ENCODE measurements at places on chromosomes 7 and 10. TPM values are rescaled to one million over a fixed set of nuclear protein-coding genes. Genes with fewer than 3 reads are reported as not detected.

- DNase-seq: no peak
Observed at GRCh38 chr10:4758256-4758655, 67.8 kb upstream of the AKR1E2 start.

DNA sequence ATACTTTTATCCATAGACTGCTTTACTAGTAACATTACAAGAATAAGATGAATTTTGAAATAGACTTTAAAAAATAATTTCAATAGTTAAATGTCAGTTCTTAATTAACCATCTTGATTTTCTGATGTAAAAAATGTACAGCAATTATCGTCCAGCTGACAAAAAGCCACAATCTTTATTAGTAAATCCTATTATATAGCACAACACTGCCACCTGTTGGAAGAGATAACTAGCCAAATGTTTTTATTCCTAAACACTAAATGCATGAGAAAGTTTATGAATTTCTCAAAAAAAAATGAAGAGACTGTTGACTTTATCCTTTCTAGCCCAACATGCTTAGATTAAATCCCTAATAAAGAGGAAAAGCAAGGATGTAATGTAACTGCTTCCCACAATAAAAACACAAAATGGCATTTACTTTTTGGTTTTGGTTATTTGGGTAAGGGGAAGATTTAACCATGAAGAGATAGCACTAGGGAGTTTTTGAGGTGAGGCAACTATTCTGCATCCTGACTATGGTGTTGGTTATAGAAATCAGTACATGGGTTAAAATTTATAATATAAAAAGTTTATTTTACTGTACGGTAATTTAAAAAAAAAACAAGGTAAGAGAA is 8.0 kb downstream of the COA1 start:
- DNase-seq: no peak

GRCh38 chr7:134514663-134515062 is 12.7 kb upstream of the AKR1B10 start:
- no peak for DNase-seq

CDHR1 gene
- 0.16 TPM for total RNA-seq

- no peak for DNase-seq
Observed at GRCh38 chr7:34807548-34808340, 149.7 kb downstream of the NPSR1 start.

DNA sequence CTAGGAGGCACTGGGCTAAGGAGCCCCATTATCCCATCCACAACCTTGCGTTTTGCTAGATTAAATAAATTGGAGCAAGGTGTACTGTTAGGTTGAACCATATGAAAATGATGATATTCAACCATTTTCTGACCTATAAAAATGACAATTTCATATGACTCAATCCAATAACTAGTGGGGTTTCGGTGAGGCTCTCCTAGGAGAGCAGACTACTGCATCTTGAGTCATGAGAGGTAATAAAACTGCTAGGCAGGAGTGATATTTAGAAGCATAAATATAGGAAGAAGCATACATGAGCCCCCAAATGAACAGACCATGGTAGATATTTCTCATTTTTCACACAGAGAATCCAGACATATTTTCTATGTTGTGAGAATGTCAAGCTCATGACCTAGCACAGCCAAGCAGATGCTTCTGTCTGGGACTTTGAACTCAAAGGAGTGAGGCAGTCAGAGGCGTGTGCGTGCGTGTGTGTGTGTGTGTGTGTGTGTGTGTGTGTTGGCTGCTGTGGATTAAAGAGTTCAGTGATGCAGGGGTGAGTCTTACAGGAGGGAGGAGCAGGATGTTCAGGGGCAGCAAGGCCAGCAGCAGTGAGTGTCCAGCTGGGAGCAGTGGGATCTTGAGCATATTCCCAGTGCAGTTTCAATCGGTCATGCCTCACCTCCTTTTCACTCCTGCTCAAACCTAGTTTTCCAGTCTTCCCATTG is 17.8 kb upstream of the WDR11 start:
- no peak for DNase-seq

DNA sequence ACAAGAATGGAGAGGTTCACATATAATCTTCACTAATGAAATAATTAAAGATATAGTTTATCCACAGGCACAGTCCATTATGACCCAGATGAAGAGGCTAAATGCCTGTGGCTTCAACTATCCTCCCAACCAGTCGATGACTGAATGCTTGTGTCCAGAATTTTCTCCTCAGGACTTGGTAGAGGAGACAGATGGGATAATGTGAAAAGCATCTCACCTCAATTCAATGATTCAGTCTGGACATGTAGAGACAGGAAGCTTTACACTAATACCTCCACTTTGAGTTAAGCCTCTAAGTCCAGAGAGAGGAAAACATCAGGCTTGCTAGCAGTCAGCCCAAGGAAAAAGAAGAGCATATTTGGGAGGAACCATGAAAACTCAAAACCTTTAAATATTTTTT is 59.1 kb upstream of the COL1A2 start:
- no peak for DNase-seq

Data from omental fat pad (tissue), 4 donors.